Left colon (tissue), 2 donors: ENCODE measurements at places on chromosomes 12 and 14. TPM values are rescaled to one million over a fixed set of nuclear protein-coding genes. Genes with fewer than 3 reads are reported as not detected.
A peak's percentile ranks its signal among the peaks of the same experiment; 100 is the strongest.

Gene TBX5
- not detected for total RNA-seq

Gene GALNT9
- total RNA-seq = 0.39 TPM

Gene LMO3
- 1.9 TPM for total RNA-seq

Gene STON2
- 13.2 TPM for total RNA-seq

Gene BORCS5
- total RNA-seq = 13.8 TPM

DNA sequence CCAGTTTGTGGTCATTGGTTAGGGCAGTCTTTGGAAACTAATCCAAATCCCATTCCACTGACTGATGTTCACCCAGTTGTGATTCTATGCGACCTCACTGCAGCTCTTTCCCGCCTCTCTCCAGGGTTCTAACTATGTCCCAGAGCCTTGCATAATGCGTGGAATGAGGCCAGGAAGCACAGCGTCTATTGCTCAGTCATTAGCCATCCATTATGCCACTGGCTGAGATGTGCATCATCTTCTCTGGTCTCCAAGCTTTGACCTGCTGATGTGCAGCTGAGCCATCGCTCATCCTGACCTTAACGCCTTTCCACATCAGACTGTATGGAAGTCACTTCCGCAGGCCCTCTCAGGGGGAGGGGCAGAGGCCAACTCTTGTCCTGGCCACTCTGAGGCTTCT is 115.4 kb upstream of the VRK1 start:
- DNase-seq = no peak

DNA sequence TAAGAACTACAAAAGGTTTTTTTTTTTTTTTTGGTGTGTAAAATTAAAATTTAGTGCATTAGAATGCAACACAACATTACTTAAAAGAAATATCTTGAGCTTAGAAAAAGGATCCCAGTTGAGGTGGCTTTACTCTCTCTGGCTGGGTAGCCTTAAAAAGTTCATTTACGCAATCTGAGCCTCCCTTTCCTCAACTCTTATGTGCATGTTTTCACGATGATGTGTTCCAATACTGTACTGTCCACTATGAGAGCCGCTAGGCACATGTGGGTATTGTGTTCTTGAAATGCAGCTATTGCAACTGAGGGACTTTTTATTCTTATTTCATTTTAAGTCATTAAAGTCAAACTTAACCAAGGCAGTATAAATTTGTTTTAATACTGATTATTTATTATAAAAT is 460.9 kb upstream of the SYT1 start:
- no peak for DNase-seq

DNA sequence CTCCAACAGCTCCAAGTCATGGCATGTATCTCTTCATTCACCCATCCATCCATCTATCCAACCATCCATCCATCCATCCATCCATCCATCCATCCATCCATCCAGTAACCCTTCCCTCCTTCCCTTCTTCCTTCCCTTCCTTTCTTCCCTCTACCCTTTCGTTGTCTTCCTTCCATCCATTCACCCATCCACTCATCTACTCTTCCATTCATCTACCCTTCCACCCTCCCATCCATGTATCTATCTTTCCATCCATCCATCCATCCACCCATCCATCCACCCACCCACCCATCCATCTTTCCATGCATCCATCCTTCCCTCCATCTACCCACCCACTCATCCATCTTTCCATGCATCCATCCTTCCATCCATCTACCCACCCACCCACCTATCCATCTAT is 53.2 kb upstream of the FBXO21 start:
- no peak for DNase-seq

GRCh38 chr12:103333676-103334075 is 162.1 kb downstream of the C12orf42 start:
- DNase-seq = no peak

GRCh38 chr12:10196210-10196609 is 16.5 kb upstream of the GABARAPL1 start:
- DNase-seq = no peak

DNA sequence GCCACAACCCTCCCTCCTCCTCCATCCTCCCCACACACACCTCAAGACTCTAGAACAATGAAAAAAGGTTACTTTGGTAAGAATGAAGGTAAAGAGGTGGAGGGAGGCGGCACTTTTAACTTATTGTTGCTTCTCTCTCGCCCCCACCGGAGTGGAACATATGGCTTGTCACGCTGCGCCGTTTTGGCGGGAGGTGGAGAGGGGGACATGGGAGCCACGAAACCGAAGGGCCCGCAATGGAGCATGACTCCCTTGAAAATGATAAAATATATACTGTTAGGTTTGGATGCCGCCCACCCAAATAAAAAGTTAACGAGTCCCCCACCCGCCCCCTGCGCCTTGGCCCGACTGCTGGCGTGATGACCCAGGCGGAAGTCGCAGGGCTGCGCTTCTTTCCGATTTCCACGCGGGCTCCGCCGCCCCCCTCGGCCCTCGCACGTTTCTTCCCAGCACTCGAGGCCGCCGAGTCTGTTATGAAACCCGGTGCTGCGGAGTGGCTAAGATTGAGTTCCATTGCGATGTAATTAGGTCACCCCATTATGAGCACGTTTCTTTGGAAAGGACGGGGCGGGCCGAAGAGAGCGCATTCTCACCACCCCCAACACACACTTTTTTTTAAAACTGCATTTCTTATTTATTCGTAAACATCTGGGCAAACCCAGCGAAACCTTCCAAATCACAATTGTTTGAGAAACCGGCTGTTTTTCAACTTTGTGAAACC is 1.4 kb upstream of the ZFP36L1 start:
- DNase-seq = peak; percentile 87

DNA sequence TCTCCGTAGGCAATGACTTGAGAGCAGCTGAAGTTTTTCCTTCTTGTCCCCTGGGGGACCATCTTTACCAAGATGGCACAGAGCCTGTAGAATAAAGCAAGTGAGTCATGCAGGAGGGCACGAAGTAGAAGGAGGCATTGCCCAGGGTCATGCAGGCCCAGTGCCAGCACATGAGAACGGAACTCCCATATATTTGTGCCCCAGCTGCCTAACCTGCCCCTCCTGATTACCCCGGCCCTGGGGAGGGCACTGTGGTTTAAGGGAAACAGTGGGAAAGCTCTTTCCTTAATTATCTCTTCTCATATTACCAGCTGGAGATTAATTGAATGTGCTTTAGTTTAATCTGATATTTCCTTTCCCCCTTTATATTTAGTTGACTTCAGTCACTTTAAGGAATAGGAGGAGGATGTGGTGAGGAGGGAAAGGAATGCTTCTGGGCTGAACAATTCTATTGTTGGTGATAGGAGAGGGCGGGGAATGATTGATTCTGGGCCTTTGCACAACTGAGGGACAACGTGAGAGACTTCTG is 51.9 kb downstream of the RASSF8 start:
- DNase-seq = no peak

DNA sequence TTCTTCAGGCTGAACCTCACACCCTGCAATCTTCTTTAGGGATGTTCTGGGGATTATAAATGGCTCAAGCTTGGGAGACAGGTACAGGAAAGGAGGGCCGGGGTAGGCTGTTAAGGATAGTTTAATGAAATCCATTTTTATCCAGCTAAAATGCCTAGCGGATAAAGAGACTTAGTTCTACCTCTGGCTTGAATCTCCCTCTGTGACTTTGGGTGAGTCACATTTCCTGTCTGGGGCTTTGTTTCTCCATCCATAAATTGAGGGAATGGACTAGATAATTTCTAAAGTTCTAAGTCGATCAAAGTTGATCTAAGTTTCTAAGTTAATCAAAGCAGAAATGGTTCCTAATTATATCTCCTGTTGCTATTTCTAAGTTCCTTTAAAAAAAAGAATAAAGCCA is 319.6 kb upstream of the E2F7 start:
- DNase-seq = no peak

- no peak for DNase-seq
Observed at GRCh38 chr12:99200711-99201384, 446.7 kb upstream of the GARIN6 start.

DNA sequence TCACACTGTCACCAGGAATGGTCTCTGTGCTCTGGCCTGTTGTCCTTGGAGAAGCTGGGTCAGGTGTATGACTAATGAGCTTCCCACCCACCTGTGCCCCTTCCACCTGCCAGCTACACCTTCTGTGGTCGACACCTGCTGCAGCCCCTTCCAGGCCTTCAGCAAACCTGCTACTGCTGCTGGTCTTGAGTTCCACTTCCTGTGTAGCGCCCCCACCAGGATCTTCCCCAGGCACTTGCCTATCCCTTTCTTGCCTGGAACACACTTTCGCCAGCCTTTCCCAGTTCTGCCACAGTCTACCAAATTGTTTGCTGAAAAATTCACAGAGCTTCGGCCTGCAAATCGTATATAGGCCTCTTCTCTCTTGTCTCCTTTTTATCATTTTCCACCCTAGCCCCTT is 75.3 kb downstream of the CRACR2A start:
- DNase-seq = no peak

- DNase-seq = no peak
Observed at GRCh38 chr14:50812180-50812579, 18.8 kb downstream of the NIN start.

GRCh38 chr14:65600742-65601141 is 188.2 kb downstream of the FUT8 start:
- DNase-seq = no peak
